ENCODE measurements at places on chromosomes 2 and 18.

DNA sequence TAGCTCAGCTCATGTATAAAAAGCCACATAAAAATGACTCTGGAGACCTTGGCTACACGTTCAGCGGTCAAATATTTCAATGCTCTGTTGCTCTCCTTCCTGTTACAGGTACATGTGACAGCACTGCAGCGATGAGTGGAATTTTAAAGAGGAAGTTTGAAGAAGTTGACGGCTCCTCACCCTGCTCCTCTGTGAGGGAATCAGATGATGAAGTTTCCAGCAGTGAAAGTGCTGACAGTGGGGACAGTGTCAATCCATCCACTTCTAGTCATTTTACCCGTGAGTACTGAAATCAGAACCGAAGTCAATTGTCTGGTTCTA lies 125.4 kb downstream of the CSRNP3 start:
- DNase-seq: peak; percentile 72

- no peak for DNase-seq
Measured at GRCh38 chr2:195537811-195538210, 119.2 kb upstream of the SLC39A10 start.

DNA sequence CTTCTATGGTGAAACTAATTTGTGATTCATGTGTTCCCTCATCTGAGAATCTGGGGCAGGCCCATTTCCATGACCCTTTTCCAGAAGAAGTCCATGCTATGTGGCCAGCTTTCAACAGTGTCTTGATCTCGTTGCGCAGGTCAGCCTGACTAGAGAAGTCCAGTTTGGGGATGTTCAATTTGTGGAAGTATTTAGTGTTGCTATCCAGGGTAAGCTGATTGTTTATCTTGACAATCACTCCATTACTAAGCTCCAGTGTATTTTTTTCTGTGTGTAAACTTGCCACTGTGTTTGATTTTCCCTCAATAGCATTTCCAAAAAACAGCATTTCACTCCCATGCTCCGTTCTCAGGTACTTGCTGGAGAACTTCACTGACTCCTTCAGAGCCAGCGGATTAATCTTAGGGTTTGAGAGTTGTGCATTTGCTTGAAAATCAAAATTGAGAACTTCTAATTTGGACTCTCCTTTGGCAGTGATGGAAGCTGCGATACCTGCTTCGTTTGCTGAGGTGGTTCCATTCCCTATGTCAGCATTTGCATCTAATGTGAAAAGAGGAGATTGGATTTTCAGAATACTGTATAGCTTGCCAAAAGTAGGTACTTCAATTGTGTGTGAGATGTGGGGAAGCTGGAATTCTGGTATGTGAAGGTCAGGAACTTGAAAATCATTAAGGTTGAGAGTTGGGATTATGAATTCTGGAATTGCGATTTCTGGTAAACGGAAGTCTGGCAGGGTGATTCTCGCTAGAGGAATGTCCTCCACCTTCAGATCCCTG lies 35.7 kb downstream of the APOB start:
- DNase-seq: no peak

- DNase-seq: no peak
Measured at GRCh38 chr18:67525328-67526099, 9.0 kb upstream of the DSEL start.

DNA sequence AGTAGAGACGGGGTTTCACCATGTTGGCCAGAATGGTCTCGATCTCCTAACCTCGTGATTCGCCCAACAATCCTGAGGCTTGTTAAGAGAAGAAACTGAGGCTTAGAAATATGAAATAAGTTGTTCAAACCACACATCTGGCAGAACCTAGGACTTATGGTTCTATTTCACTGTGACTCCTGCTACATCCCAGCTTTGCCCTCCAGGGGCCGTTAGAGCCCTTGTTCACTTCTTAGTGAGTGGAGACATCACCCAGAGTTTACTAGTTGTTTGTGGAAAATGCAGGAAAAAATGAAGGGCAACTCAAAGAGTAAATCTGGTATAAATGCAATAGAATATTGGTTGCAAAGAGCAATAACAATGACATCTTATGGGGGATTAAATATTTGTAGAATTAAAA lies 43.9 kb downstream of the MARCHF4 start:
- DNase-seq: no peak

DNA sequence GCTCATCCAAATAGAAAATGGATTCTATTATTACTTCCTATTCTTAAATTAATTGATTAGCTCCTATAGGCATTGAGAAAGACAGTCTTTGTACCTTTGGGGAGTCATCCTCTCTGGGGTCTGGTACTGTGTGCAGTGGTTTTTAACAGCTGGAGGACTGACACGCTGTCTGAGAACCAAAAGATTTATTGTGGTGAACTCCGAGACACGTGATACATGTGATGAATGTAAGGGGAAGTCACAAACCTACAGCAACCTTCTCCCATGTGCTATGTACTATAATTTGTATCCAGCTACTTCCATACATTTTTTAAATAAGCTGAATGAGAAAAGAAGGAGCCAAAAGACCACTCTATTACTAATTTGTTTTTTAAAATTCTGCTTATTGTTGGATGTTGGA lies 133.7 kb downstream of the GALNT3 start:
- no peak for DNase-seq

GRCh38 chr2:108418416-108418815 lies 30.6 kb upstream of the GCC2 start:
- DNase-seq: no peak

GRCh38 chr2:124975224-124975623 lies 950.1 kb downstream of the CNTNAP5 start:
- DNase-seq: no peak

DNA sequence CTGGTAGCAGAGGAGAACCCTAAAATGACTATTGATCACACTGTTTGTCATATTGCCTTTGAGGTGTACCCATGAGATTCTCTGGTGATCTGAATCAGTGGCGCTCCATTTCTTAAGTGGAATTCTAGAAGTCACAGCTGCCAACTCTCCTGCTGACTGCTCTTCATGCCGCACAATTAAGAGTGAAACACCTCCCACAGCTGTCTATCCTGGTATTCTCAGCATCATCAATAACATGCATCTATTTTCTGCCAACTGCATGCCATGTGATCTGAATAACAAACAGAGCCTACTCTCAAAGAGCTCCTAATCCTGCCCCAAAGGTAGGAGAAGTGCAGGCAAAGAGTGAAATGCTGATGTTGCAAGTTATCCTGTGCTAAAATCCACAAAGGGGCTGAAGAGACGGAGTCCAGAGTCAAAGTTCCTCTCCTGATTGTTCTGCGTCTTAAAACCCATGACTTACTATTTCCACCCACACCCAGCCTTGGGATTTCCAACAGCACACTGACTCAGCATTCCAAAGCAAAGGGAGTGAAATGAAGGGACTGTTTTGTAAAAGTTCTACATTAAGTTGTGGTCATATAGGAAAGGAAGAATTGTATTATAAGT lies 13.7 kb upstream of the DAPL1 start:
- DNase-seq: no peak

GRCh38 chr18:58392324-58393000 lies 236.4 kb downstream of the ALPK2 start:
- DNase-seq: no peak

- DNase-seq: no peak
Measured at GRCh38 chr2:29580223-29580622, 341.2 kb downstream of the ALK start.

GRCh38 chr2:180722551-180723239 lies 257.7 kb upstream of the UBE2E3 start:
- DNase-seq: no peak

- DNase-seq: no peak
Measured at GRCh38 chr2:46161911-46162310, 135.3 kb upstream of the EPAS1 start.

- DNase-seq: no peak
Measured at GRCh38 chr2:198162276-198162675, 357.9 kb downstream of the PLCL1 start.

DNA sequence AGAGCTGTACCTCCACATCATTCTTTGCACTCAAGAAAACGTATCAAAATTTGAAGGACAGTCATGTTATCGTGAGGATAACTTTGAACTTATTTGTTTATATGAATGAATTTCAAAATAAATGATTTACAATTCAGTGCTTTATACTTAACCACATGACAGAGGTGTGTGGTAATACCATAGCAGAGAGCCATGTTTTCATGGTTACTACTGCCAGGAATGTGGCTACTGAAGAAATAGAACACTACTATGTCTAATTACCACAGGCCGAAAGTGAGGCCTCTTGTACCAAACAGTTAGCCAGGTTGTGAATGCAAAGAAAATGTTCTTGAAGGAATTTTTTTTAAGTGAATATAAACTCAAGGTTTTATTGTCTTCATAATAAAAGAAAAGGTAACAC lies 49.2 kb downstream of the AAK1 start:
- DNase-seq: no peak

Data from OCI-LY7 (cell line).